ENCODE measurements at places on chromosomes 6 and 20. TPM values are rescaled to one million over a fixed set of nuclear protein-coding genes. Genes with fewer than 3 reads are reported as not detected.

The ARMC2 gene
- total RNA-seq = 3.9 TPM

The CHD6 gene
- total RNA-seq = 30.2 TPM

The PLG gene
- total RNA-seq = not detected

The ECHDC1 gene
- total RNA-seq = 31.1 TPM

The VGLL2 gene
- total RNA-seq = not detected

The NMBR gene
- not detected for total RNA-seq

The ZC3H12D gene
- total RNA-seq = 72.2 TPM

The MUC22 gene
- not detected for total RNA-seq

The CCDC170 gene
- total RNA-seq = not detected

The GCLC gene
- total RNA-seq = 18.2 TPM

DNA sequence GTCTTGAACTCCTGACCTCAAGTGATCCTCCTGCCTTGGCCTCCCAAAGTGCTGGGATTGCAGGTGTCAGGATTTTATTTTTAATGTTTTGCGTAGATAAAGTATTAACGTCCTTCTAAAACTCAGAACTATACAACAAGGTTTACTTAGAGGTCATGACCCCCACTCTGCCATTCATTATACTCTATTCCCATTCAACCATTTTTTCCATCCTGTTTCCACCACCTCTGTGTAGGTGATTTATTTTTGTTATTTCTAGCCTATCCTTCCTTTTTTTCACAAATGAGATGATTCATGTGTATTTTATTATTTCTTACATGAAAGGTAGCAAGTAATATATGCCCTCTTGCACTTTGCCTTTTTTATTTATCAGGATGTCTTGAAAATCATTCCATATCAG lies 138.1 kb downstream of the FARS2 start:
- no peak for DNase-seq

DNA sequence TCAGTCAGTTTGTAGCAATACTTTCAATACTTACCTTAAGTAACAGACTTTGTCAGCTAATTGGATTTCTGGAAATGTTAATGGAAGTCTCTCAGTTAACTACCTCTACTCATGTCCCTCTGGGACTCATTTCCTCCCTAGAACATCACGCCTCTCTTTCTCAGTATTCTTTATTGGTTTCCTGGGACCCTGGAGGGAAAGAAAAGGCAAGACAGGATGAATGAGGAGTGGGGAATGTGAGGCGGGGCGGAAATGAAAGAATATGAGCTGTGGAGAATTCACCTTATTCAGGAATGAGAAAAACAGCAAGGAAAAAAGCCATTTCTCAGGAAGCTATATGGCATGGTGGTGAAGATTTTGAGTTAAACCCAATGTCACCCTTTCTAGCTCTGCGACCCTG lies 62.7 kb downstream of the ANKS1A start:
- DNase-seq = no peak

DNA sequence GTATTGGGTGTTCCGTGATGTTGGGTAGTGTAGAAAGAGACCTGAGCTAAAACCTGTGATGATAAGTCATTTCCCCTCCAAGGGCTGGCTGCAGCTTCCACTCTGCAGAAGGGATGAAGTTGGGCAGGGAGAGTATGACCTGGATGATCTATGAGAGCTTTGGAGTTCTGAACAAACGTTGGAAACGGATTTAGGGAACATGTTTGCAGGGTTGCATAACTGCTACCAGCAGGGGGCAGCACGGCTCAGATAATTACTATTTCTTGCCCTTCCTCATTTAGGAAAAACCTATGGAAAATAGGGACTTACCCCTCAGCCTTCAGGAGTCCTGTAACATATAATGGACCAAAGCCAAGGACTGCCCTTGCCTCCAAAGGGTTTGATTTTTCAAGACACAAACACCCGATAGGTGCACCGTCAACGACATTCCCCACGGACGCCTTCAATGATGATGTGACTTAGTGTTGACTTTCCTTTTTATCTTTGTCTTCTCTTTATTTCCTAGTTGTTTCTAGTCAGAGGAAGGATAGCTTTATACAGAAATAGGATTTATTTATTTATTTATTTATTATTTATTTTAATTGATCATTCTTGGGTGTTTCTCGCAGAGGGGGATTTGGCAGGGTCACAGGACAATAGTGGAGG lies 164.9 kb upstream of the SASH1 start:
- DNase-seq = peak; percentile 63

DNA sequence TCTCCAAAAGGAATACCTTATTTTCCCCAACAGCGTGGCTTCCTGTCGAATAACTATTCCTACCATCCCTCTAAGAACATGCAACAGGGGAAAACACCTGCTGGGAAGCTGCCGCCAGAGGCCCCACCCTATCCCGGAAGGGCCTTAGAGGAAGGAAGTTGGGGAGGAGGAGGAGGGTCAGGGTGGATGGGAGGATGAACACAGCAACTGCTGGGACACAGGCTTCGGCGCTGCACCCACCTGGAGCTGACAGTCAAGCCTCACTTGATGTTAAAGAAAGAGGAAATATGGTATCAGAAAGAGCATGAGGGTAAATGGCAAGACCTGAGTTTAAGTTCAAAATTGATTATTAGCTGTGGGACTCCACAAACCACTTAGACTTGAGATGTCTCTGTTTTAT lies 36.5 kb upstream of the RPS6KA2 start:
- no peak for DNase-seq

- DNase-seq = peak; percentile 83
Measured at GRCh38 chr6:169654598-169655391, 47.0 kb downstream of the WDR27 start.

DNA sequence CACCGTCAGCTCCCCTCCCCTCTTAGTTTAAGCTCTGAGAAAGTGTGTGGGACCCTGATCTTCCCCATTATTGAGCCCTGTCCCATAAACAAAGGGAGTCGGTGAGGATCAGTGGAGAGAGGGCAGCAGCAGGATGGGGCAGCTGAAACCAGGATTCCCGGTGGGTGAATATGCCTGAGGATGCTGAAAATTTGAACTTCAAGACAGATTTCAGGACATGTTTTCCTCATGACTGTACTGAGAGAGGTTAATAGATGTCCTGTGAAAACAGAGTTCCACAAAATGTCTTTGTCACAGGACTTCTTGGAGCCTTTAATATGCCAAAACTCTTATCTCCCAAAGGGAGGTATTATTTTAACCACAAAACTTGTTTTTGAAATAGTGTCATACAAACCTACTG lies 53.5 kb upstream of the SLC22A16 start:
- no peak for DNase-seq

- DNase-seq = no peak
Measured at GRCh38 chr6:111124406-111124805, 37.1 kb downstream of the SLC16A10 start.

- no peak for DNase-seq
Measured at GRCh38 chr20:39016041-39016440, 53.9 kb downstream of the DHX35 start.

DNA sequence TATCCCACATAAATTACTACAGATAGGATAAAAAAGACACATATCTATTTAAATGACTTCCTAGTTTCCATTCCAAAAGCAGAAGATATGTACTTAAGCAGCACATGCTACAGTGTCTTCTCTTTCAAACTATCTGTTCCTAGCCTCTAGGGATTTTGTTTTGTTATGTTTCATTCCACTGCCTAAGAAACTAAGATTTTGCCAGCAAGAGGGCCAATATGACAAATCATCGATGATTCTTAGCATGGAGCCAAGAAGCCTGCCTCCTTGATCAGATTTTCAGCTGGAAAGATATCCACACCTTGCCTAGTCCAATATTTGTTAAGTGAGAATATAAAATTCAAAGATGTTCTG lies 7.0 kb downstream of the SNX5 start:
- no peak for DNase-seq

GRCh38 chr6:37587866-37588734 lies 88.4 kb upstream of the CCDC167 start:
- no peak for DNase-seq

GRCh38 chr20:36275011-36275410 lies 31.1 kb upstream of the DLGAP4 start:
- no peak for DNase-seq

DNA sequence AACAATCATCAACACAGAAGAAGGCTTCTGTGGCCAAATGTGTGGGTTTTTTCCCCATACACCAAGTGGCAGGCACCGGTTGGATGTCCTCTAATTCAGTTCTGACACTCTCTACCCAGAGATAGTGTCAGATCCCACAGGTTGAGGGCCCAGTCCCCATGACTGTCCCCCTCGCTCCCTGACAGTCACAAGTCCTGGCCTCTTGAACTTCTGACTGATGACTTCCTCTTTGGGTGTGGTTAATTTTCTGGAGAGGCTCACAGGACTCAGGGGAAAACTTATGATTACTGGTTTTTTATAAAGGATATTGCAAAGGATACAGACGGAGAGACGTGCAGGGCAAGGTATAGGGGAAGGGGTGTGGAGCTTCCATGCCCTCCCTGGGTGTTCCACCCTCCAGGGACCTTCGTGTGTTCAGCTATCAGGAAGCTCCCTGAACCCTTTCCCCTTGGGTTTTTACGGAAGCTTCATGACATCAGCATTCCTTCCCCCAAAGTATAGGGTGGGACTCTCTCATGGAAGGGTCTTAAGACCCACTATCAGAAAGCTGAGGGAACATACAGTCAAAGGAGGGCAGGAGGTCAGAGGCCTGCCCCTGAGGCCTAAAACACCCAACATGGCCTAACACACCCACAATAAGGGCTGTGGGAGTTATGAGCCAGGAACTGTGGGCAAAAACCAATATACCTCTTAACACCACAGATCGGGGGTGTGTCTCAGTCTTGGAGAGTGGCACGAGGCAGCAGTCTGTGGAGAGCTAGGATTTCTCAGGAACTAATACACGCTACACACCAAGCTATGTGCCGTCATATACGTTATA lies 33.3 kb downstream of the FARS2 start:
- DNase-seq = peak; percentile 42

DNA sequence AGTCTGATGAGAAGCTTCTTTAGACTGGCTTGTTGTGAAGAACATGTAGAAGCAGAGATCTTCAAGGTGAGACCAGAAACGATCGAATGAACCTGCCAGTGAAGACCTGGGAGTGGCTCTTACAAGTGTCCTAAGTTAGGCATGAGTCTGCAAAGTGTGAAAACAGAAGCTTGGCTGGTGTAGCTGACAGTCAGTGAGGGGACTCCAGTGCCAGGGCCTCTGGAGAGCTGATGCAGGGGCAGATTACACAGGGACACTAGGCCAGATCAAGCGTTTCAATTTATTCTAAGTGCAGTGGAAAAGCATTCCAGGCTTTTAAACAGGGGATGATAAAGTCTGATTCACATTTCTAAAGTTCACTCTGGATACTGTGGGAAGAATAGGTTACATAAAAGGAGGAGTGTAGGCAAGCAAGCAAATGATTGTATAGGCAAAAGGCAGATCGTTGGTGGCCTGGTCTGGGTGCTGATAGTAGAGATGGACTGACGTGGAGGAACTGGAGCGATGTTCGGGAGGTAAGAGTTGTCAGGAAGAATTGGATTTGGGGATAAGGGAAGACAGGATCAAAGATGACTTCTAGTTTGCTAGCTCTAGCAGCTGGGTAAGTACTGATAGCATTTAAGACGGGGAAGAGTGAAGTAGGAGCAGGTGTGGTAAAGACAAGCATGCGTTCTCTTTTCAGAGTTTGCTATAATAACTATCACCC lies 133.5 kb downstream of the MAN1A1 start:
- no peak for DNase-seq

DNA sequence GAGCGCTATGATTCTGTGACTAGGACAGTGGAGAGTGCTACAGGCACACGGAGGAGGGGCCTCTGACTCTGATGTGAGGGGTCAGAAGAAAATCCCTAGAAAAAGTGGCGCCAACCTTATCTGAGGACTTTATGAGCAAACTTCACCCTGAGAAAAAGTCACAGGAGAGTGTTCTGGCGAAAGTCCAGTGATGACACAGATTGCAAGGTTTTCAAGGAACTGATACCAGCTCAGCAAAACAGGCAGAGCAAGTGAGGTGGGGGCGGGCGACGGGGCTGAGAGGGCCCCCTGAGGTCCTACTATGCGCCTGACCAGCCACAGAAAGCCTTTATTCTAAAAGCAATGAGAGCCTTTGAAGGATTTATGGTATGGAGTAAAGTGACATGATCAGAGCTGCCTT lies 73.3 kb downstream of the SLC22A23 start:
- DNase-seq = no peak

DNA sequence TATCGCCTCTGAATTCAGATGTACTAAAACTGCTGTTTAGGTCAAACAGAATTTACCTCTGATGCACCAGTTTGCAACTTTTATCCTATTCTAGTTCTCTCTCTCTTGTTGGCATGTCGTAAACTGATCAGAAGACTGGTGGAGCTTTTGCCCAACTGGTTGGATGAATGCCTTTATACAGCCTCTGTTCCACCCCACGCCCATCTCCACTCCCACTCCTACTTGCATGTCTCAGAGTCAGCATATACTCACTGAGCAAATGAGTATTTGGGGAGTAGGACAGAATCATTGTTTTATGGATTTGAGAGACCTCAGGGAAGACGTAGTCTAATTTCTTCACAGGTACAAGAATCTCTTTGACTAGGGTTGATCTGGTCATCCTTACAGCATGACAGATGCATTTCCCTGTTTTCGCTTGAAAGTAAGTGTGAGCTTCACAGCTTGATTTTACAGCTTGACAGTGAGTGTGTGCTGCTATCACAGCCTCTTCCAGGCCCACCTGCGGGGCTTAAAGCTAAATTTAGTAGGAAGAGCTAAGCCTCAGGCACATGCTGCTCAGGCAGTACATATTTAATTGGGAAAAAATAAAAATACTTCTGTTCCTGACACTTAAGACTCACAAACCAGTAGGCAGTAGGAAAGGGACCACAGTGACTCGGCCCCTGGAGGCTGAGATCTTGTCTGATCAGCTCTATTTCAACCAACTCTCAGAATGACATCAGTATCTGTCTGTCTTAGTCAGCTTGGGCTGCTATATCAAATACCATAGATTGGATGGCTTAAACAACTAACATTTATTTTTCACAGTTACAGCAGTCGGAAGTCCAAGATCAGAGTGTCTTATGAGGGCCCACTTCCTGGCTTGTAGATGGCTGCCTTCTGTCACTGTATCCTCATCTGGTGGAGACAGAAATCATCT lies 30.4 kb downstream of the TRMT6 start:
- peak; percentile 54 for DNase-seq

GRCh38 chr6:147132889-147133288 lies 71.3 kb upstream of the STXBP5 start:
- no peak for DNase-seq

DNA sequence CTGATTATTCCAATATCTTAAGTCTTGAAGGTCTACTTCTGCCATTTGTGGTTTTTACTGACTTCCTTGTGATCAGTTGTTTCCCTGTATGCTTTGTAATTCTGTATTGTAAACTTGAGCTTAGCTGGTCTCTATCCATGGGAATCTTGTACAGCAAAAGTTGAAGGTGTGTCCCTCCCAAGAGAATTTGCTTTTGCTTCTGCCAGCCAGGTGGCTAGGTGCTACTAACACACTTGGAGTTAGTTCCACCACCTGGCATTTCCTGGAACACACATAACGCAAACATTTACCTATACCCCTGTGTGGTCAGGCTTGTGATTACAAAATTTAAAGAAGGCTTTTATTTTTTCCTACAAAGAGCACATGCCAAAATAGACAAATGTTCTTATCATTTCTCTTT lies 141.2 kb downstream of the GRM4 start:
- DNase-seq = no peak

- DNase-seq = no peak
Measured at GRCh38 chr20:17520583-17520982, 10.6 kb downstream of the BFSP1 start.

GRCh38 chr6:25028328-25028727 lies 92.6 kb upstream of the RIPOR2 start:
- no peak for DNase-seq
